PC-9 (cell line): ENCODE measurements at places on chromosomes 5 and 9.

DNA sequence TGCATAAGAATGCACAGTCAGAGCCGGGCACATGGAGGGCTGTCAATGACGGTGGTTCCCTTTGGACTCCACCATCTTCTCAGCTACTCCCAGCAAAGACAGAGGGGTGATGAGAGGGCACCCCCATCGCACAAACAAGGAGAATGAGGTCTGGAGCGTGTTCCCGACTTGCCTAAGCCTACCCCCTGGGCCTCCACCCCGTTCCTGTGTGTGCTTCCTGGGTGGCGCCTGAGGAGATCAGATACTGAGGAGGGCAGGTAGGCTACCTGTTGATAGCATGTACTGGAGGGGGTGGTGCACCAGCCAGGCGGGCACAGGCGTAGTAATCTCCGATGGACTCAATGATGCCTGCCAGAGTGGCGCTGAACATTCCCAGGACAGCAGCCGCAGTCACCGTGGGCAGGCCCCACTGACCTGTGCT, 4.1 kb downstream of the SLC23A1 start:
- DNase-seq, result no peak

- DNase-seq, result no peak
Measured at GRCh38 chr9:89524963-89525362, 27.1 kb upstream of the SEMA4D start.

GRCh38 chr5:57581772-57582171, 99.2 kb upstream of the ACTBL2 start:
- no peak for DNase-seq

- DNase-seq, result no peak
Measured at GRCh38 chr9:8437876-8438275, 638.3 kb upstream of the DMAC1 start.

GRCh38 chr5:95809414-95809960, 13.0 kb downstream of the GLRX start:
- DNase-seq, result no peak

- no peak for DNase-seq
Measured at GRCh38 chr9:98128316-98128715, 9.3 kb upstream of the TRIM14 start.

DNA sequence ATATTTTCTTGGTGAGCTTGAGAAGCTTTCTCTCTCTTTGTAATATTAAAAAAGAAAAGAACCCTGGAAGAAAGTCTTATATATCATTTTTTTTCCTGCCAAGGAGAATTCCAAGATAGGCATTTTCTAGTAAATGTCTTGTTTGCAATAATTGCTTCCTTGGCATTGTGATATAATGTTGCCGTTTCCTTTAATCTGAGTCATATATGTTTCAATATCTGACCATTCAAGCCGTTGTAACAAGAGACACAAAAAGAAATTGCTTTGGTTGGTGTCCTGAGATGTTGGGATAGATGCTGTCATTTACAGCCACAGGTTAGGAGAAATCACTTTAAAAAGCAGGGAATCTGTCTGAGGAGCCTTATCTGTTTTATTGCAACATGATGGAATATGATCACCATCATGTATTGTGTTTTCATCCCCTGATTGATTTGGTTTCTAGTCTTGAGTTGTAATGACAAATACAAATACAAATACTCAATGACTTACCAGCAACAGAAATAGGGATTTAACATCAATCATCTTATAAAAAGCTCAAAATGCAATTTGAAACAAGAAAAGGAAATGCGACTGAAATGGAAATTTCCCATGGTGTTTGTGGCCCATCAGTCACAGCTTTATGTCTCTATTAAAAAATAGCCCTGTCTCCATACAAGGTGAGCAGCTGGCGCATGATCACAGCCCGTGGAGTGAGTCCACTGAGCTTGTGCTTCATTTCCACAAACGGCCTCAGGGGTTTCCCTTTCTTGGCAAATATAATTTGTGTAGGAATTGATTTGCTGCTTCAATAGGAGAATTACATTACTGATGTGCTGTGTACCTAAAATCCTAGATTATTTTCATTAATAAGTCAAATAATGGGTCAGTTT, 250.1 kb upstream of the TRPC7 start:
- DNase-seq, result no peak

- no peak for DNase-seq
Measured at GRCh38 chr5:157523976-157524375, 51.6 kb downstream of the ADAM19 start.

GRCh38 chr5:103667068-103667467, 104.5 kb upstream of the NUDT12 start:
- DNase-seq, result no peak

DNA sequence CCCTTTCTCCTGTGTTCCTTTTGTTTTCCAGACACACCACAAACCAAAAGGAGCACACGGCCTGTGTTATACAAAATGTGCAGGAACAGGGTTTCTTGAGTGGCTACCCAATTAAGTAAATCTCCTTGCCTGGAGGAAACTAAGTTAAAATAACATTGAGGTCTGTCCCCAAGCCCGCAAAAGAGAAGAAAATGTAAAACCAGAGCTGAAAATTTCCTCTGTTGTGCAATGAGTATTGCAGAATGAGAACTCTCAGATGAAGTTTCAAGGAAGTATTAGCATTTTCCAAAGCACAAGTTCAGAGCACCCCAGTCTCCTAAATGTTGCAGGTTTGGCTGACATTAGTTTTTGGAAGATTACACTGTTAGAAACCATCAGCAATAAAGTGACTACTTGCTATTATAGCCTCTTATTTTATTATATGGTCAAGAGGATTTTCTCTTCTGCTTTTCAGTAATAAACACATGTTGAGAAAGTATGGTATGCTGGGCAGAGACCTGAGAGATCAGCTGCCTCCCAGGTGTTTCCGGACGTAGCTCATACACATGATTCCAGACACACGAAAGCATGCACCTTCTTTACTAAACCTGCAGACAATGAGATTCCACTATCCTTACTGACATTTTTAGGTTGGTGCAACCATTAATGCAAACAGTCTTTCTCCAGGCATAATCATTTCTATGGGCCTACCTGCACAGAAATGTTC, 161.3 kb downstream of the SNCAIP start:
- DNase-seq, result no peak

DNA sequence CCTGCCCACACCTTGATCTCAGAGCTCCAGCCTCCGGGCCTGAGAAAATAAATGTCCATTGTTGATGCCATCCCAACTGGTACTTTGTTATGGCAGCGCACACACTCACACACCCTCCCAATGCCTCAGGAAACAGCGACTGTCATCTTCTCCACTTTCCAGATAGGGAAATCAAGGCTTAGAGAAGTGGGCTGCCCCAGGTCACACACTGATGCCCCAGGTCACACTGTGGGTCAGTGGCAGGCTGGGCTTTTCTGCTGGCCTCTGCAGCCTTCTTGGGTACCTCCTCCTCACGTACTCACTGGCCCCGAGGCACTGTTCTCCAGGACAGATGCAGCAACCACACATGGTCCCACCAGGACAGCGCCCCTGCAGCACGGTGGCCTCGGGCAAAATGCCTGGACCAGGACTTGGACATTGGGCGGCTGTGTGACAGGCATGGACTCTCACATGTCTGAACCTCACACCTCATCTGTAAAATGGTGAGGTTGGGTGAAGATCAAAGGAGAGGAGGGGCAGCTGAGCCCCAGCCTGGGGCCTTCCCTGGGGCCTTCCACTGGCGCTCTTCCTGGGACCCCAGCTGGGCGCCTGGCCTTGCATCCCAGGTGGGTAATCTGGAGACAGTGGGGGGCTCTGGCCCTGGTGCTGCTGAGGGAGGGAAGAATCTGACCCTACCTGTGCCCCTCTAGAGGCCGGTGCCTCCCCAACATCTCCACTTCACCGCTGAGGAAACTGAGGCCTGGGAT, 156.0 kb downstream of the COL23A1 start:
- DNase-seq, result no peak

GRCh38 chr9:136084063-136084944, 10.8 kb downstream of the NACC2 start:
- DNase-seq, result no peak

DNA sequence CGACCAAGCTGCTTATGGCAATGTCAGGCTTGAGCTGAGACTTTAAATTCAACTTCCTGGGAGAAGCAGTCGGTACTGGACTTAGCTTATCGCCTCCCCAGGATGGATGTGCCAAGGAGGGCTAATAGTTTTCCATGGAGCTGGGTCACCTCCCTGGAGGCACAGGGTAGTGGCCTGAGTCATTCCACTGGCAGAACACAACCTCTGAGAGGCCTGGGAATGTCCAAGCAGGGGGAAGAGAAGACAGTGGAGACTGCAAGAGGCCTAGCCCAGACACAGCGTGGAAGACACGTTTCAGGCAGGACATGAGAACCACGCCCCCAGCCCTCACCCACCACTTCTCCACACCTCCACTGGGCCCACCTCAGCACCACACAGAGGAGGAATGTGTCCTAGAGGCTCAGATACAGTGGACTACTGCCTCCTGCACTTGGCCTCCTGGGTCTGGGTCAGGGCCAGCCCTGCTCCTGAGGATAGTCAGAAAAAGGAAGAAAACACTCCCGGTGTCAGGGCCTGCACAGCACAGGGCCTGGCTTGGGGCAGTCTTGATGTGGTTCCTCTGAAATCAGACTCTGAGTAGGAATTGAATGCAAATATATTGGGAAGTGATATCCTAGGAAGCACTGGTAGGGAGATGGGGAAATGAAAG, 171.8 kb downstream of the FSTL4 start:
- no peak for DNase-seq

- no peak for DNase-seq
Measured at GRCh38 chr5:54362434-54362833, 52.1 kb upstream of the ARL15 start.

- no peak for DNase-seq
Measured at GRCh38 chr5:117220730-117221129, 646.1 kb upstream of the SEMA6A start.

- no peak for DNase-seq
Measured at GRCh38 chr5:137191179-137191578, 307.9 kb downstream of the SPOCK1 start.

DNA sequence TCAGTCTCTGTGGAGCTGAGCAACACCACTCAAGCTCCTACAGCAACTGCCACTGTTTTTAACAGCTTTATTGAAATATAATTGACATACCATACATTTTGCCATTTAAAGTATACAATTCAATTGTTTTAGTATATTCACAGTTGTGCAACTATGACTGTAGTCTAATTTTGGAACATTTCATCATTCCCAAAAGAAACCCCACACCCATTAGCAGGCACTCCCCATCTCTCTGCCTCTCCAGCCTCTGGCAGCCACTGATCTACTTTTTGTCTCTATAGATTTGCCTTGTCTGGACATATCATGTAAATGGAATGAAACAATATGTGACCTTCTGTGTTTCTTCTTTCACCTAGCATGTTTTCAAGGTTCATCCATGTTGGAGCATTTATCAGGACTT, 43.5 kb downstream of the RUSC2 start:
- DNase-seq, result no peak

GRCh38 chr9:16387382-16387781, 483.1 kb downstream of the BNC2 start:
- no peak for DNase-seq

DNA sequence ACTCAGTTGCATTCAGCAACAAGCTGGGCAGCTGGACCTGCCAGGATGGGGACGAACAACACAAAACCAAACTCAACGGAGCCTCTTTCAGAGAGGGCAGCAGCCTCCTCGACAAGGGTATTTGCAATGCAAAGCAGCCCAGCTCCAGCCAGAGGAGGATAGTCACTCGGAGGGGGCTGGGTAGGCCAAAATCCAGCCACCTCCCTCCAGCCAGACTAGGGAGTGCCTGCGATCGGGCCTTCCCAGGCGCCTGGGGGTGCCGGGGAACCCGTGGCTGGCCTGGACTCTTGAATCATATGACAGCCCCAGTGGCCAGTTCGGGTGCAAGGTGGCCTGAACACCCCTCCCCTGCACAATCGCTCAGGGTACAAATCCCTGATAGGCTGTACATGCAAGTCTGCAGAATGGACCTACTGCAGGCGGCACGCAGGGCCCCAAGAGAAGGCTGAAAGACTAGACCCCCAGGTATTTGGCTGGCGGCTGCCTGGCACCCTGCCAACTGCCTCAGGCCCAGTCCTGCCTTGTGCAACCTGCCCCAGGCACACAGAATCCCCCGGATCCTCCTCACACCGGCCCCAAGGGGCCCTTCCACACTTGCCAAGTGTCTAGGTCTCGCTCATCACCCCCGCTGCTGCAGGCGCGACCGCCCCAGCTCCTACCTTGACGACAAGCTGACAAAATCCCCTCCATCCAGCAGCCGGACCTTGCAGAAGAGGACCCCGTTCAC, 1.3 kb downstream of the EEIG1 start:
- no peak for DNase-seq
